ENCODE measurements at places on chromosomes 1 and 21. TPM values are rescaled to one million over a fixed set of nuclear protein-coding genes. Genes with fewer than 3 reads are reported as not detected.

Gene TDRD5
- 0.10 TPM for total RNA-seq

Gene HCN3
- 0.21 TPM for total RNA-seq

Gene CACNA1S
- not detected for total RNA-seq

Gene FCRL1
- total RNA-seq, result 25.5 TPM

Gene TLCD4
- 0.21 TPM for total RNA-seq

Gene FAM72D
- not detected for total RNA-seq

Gene USP33
- 90.3 TPM for total RNA-seq

Gene CR2
- total RNA-seq, result 1.4 TPM

Gene ILDR2
- 1.5 TPM for total RNA-seq

Gene FAM89A
- total RNA-seq, result 1.4 TPM

Gene TSPEAR
- total RNA-seq, result not detected

Gene GJA9
- total RNA-seq, result not detected

Gene CFAP126
- not detected for total RNA-seq

Gene CSF3R
- total RNA-seq, result 153 TPM

Gene TRPM2
- 2.2 TPM for total RNA-seq

Gene RAB25
- total RNA-seq, result 0.21 TPM

Gene AMY2A
- not detected for total RNA-seq

Gene AMY1A
- not detected for total RNA-seq

Gene SPAG17
- total RNA-seq, result 0.21 TPM

Gene ASPM
- total RNA-seq, result 0.84 TPM

Gene NMNAT2
- not detected for total RNA-seq

Gene DFFB
- total RNA-seq, result 4.2 TPM

Gene PPIE
- 20.7 TPM for total RNA-seq

Gene FCRL5
- 6.6 TPM for total RNA-seq

Gene SMIM1
- 0.73 TPM for total RNA-seq

Gene HSF2BP
- total RNA-seq, result 0.42 TPM

Gene RGS1
- total RNA-seq, result 1,368 TPM

Gene RNF115
- total RNA-seq, result 16.4 TPM

Gene MX2
- total RNA-seq, result 32.6 TPM

Gene SYTL1
- total RNA-seq, result 44.3 TPM

Gene GFI1
- 7.1 TPM for total RNA-seq

Gene RPTN
- total RNA-seq, result not detected

Gene FAM110D
- total RNA-seq, result not detected

Gene OR2L13
- 0.21 TPM for total RNA-seq

Gene SLFNL1
- 0.10 TPM for total RNA-seq

Gene CHIT1
- 0.42 TPM for total RNA-seq

Gene VWA5B1
- not detected for total RNA-seq

Gene CDA
- total RNA-seq, result 7.5 TPM

Data from mononuclear cell (primary cell).